ENCODE measurements at places on chromosomes 6 and 20.

DNA sequence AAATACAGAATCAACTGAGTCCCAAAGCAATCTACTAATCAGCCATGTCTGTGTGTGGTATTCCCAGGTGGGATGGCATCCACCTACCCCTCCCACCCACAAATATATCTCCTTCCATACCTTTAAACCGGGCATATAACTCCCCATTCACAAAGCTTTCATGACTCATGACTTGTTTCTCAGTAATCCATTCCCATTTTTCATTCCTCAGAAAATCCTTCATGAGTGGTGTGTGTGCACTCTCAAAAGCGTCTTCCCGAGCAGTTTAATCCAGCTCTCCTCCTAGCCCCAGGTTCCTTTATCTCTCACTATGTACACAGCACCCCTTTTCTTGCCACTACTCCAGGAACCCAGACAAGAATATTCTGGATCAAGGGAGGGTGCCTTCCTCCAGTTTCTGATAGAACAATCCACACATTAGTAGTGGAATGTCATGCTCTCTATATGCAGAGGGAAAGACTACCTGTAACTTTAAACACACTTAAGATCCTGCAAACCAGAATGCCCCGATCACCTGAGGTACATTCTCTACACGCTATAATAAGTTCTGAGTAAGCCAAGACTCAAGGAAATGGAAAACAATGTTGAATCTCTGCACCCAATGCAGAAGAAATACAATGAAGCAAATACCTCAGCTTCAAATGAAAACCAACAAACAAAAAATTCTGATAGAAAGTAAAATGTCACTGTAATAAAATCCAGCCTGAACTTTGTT, 55.7 kb upstream of the IPCEF1 start:
- DNase-seq, result no peak

DNA sequence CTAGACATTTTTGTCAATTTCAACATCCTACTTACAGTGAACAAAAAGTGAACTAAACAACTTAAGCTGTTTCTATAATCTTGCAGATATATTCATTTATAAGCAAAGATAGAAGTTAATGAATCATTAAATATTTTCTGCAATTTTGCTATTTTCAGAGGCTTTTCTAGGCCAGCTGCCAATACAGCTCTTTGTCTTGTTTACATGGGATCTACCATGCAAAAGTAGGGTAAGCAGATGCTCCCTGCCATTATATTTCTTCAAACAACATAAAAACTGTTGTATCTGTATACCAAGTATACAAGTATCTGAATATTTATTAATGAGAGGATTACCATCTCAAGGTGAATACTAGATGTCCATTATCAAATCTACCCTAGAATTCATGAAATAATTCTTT, 15.4 kb downstream of the PNISR start:
- DNase-seq, result no peak

DNA sequence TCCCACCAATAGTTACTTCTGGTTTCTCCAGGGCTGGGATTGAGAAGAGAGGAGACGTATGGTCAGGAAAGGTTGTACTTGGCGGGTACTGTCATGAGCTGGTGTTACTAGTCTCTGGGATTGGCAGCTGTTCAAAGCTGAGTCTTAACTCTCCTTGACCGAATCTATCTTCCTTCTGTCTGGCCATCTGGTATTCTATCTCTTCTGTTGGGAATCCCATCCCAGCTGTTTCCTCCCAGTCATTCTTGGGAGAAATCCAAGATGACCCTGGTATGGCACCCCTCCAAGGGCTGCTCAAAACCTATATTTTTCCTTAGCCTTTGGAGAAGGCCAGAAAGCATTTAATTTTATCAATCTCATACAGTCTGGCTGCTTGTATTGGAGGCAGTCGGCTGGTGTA, 287.0 kb upstream of the CHD6 start:
- no peak for DNase-seq

GRCh38 chr20:845226-845868, 11.8 kb downstream of the FAM110A start:
- no peak for DNase-seq

DNA sequence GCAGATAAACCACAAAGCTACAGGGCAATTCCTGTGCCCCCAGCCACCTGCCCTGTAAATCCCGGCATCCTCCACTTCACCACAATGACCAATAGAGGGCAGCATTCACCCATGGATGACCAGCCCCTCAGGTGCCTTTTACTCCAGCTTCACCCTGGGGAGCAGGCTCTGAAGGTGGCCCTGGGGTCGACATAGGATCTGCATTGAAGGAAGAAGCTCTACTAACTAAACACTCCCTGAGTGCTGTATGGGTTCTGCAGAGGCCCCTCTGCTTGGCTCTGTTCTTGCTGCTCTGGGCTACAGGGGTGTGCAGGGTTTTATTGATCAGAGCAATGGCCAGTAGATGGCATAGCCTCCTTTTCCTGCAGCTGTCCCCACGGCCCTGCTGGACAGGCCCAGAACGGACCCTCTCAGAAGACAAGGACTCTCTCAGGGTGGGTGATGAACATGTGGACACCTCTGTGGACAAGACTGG, 20.3 kb downstream of the CST4 start:
- DNase-seq, result peak; percentile 27

DNA sequence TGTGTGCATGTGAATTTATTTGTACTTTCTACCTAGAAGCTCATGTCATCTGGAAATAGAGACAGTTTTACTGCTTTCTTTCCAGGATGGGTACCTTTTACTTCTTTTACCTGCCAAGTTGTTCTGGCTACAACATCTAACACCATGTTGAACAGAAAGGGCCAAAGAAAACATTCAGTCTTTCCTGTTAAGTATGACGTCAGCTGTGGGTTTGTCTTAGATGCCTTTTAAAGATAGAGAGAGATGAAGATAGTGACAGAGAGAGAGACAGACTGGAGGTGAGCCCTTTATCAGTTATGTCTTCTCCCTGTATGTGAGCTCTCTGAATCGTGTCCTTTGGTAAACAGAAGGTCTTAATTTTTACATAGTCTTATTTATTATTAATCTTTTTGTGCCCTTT, 3.4 kb upstream of the DACT2 start:
- no peak for DNase-seq

GRCh38 chr6:6287415-6287814, 33.0 kb downstream of the F13A1 start:
- no peak for DNase-seq

DNA sequence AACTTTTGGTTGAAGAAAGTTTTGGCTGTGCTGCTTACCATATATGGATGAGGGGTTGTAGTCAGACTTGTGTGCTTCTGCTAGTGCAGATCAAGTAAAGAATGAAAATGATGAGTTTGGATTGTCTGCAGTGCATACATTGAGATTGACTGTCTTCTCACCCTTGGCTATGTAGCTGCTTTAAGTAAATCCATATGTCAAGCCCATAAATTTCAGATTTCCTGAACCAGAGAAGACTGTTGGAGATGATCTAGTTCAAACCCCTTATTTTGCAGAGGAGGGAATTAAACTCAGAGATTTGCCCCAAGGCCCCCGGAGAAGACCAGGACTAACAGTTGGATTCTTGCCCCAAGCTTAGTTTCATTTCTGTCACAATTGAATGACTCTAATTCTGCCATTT, 67.2 kb downstream of the PKIB start:
- peak; percentile 5 for DNase-seq

DNA sequence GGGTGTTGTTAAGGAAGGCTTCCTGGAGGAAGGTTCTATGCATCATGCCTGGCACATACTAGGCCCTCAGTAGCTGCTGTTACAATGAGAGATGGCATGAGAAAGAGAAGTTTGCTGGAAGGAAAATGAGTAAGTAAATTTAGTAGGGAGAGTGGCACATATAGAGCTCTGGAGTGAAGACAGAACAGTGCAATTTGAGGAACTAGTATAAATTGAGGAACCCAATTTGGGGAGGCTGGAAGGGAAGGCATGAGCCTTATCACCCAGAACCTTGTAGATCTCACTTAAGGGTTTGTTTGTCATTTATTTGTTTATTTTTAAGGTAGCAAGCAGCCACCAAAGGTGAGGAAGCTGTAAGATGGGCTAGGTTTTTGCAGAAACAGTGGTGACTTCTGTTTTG, 87.1 kb upstream of the SCGN start:
- peak; percentile 47 for DNase-seq

DNA sequence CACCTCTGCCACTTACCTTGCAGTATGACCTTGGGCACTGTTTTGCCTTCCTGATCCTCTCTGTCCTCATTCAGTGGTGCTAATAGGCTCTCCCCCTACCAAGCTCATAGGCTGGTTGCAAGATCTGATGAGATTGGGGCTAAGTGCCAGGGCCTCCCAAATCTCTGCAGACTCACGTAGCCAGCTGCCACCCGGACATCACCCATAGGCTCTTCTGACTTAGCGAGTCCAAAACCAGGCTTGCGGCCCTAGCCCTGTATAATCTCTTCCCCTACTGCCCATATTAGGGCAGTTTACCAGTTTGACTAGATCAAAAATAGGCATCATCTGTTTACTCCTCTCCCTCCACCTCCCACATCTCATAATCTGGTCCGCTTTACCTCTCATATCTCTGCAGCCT, 54.2 kb upstream of the VSTM2L start:
- DNase-seq, result no peak

DNA sequence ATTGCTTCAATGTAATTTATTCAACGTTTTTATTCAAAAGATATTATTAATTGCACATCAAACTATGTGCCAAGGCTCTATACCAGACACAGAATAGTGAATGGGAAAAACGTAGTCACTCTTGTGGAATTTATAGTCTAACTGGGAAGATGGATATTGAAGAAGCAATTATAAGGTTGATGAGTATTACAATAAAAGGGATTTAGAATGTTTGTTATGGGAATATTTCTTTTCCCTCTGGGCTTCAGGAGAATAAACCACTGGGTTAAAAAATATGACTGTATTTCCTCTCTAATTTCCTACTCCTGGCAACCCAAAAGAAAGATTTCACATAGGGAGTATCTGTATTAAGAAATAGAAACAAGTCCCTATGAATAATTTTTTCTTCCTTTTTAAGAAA, 25.1 kb upstream of the UTRN start:
- DNase-seq, result no peak

DNA sequence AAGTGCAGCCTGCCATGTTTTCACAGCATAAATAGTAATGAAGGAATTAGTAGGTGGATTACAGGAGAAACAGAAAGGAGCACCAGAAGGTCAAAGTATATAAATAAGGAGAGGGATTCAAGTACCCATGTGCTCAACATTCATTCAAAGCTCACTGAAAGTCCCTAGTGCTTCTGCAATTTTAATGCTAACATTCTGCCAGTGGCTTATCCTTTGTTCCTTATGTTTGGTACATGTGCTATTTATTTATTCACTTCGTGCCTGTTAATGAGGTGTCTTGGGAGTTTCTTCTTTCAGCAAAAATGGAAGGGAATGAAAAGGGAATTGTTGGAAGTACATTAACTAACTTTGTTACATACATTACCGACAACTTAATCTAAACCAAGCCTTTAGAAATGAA, 105.7 kb downstream of the CRYBG1 start:
- DNase-seq, result no peak

GRCh38 chr6:38016824-38017223, 197.3 kb downstream of the ZFAND3 start:
- peak; percentile 39 for DNase-seq

GRCh38 chr6:159976686-159977254, 7.9 kb downstream of the IGF2R start:
- no peak for DNase-seq

DNA sequence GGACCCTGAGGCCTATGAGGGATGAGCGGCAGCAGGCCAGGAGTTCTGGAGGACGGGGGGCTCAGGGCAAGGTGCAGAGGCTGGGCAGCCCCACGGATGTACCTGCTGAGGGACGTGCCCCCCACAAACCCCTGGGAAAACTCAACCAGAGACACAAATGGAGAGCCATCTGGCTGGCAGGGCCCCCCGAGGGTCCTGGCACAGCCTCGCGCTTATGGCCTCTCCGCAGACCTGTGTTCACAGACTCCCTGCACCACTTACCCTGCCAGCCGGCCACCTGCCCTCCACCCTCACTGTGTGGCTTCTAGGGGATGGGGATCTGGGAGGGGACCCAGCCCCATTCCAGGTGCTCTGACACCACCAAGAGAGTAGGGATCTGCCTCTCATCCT, 3.4 kb upstream of the ZBTB46 start:
- no peak for DNase-seq

DNA sequence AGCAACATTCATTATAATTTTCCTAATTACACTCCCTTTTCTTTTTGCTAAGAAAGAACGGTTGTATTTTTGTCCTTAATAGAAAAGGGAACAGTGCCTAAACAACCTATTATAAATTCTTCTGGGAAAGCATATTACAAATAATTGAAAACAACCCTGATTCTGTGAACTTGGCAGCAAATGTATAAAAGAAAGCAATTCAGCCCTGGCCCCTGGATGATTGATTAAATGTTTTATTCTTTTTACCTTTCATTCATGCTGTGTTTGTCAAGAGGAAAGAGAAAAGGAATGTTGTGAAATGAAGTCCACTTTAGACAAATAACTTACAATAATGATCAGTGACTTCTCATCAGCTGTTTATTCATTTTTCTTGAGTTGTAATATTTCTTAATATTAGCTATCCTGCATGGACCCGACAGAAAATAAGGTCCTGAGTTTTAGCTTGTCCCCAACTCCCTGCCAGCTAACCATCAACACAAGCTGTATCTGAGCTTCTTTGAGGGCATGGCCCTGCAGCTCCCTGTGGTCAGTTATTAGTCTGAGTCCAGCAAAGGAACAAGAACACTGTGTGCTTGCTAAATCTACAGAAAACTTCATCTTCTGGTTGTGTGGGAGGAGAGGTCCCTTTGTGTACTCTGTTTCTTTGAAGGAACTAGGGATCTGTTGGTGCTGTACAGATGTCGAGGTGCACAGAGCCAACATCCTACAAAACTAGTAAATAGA, 248.2 kb downstream of the LAMA2 start:
- DNase-seq, result no peak

GRCh38 chr20:47740862-47741184, 44.5 kb downstream of the SULF2 start:
- peak; percentile 94 for DNase-seq

DNA sequence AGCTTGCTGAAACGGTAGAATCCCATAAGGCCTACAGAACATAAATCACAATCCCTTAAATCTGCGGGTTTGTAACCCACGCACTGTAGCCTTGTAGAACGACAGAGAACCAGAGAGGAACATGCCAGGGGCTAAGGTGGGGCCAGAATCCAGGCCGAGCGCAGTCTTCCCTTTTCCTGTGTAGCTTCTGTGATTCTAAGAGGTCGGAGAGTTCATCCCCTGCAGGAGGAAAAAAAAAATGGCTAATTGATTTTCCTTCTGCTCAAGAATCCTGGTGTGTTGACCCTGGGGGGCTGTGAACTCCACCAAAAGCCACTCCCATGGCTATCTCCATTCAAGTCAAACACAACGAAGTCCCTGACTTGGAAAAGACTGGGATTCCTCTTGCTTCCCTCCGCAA, 96.3 kb downstream of the SPTLC3 start:
- no peak for DNase-seq

- no peak for DNase-seq
Measured at GRCh38 chr6:14584450-14584849, 466.9 kb downstream of the CD83 start.

DNA sequence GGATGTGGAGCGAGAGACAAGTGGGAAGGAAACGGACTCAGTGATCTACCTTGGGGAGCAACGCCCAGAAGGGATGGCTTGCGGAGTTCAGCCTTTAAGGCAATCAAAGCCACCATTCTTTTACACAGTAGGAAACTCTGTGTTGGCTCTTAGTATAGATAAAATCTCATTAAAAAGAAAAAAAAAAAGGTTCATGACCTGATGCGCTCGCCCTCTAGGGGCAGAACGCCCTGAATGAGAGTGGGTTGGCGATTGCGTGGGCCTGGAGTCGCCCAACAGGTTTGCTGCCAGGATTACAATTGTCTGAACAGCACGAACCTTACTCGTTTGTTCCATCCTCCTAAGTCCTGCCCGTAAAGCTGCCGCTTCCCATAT, 1.2 kb downstream of the TPD52L1 start:
- DNase-seq, result no peak

All from MV-4-11 (cell line).